ENCODE measurements at places on chromosomes 3 and 15.

- DNase-seq, result no peak
Observed at GRCh38 chr3:50517721-50518206, 14.3 kb upstream of the CACNA2D2 start.

DNA sequence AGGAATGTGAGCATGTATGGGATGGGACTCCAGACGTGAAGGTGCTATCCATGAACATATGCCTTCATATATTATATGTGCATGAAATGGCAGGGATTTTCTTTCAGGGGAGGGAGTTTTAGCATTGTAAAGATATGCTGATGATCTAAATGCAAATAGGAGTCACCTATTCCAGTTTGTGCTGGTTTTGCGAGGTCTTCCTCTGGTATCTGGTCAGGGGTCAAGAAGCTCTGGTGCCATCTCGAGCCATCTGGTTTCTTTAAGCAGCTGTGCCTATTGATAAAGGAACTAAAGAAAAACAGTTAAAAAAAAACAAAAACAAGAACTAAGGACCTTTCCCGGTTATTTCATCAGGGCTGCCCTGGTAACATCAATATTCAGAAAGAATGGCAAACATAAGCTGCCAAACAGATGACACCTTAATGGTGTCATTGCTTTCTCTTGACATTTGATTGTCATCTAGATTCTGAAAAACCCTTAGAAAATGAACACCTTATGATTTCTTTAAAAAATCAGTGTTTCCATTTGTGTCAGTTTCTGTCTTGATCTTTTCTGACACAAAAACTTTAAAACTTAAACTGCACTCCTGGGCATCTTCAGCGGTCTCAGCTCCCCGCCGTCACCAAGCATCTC, 22.7 kb downstream of the APH1B start:
- no peak for DNase-seq

- DNase-seq, result no peak
Observed at GRCh38 chr3:186170516-186170915, 61.6 kb upstream of the ETV5 start.

- no peak for DNase-seq
Observed at GRCh38 chr15:74399511-74400312, 32.3 kb upstream of the CYP11A1 start.

DNA sequence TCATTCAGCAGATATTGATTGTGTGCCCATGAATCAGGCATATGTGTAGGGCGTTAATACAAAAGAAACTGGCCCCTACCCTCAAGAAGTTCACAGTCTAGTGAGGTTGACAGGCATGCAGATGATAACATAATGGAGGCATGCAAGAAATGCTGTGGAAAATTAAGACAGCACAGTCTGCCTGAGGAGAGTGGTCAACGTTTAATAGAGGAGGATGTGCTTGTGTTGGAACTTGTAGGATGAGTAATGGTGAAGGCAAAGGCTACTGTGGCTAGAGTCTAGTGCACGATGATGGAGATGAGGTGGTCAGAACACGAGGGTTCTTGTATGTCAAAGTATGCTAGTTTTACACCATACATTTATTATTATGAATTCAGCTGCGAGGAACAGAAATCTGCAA, 295.7 kb downstream of the SOX2 start:
- no peak for DNase-seq

GRCh38 chr3:99134986-99135385, 233.5 kb upstream of the DCBLD2 start:
- no peak for DNase-seq

DNA sequence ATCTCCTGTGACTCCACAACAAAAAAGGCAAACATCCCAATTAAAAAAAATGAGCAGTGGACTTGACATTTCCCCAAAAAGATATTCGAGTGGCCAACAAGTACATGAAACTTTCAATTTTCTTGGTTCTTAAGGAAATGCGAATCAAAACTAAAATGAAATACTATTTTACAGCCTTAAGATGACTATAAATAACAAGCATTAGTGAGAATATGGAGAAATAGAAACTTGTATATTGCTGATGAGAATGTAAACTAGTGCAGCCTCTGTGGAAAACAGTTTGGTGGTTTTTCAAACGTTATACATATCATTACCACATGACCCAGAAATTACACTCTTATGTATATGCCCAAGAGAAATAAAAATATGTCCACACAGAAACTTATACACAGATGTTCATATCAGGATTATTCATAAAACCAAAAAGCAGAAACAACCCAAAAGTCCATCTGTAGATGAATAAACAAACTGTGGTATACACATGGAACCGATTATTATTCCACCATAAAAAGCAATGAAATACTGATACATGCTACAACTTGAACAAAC, 153.2 kb upstream of the GPR149 start:
- DNase-seq, result no peak

DNA sequence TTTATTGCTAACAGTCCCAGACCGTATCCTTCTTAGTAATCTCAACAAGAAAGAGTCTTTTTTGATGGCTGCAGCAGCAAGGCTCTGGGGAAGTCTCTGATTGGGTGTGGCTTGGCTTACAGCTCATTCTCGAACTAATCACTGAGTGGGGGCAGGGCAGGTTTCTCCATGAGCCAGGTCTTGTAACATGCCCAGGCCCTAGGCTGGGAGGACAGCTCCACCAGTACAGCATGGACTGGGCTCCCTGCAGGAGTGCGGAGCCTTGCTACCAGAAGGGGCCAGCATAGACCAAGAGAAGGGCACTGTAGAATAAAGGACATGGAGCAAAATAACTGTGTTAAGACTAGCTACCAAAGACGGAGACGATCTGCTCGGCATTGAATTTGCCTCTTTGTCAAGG, 7.2 kb downstream of the CD276 start:
- no peak for DNase-seq

DNA sequence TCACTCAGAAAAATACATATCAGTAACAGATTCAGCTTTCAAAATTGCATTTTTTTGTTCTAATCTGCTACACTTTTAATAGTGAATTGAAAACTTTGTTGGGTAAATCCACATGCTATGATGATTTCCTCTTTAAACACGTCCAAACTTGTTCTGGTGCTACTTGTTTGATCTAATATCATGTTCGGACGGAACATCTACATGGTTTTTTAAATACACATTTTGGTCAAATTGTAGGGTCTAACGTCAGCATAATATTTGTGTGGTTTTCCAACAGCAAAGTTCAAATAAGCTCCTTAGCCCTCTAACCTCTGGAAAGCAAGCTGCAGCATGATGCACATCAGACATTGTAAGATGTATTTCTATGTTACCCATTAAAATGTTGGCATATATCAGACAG, 98.5 kb upstream of the OSTN start:
- DNase-seq, result no peak

DNA sequence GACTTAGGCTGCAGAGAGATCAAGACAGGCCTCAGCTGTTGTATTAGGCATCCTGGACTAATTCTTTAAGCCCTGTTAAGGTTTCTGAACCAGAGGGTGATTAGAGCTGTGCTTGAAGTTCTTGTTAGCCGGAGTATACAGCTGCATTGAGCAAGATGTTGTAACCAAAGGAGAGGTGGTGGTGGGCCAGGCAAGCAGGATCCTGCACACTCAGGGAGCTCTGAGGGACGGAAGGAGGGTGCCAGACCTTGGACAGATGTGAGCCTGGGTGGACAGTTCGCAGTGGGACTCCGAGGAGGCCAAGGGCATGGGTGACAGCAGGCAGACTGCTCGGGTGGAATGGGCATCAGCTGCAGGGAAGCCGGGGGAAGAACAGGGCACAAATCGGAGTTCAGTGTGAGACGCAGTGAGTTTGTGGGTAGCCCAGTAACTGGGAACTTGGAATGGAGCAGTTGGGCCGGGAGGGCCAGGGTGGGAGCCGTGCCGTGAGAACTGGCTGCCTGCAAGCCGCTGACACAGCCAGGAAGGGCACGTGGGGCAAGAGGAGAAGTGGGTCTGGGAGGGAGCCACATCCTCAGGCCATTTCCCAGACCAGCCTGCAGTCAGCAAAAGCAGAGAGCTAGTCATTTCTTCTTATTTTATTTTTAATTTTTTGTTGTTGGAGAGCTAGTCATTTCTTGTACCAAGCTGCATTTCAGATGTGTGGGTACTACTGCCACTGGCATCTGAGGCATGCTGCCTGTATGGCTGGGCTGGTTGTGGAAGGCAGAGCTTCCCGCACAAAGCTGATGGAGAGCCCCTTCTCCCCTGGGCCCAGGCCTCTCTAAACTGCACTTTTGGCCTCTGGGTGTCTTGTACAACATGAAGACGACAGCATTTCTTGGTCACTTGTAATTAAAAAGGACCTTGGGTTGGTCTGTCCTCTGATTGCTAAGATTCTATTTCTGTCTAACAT, 61.0 kb downstream of the PGPEP1L start:
- DNase-seq, result no peak

DNA sequence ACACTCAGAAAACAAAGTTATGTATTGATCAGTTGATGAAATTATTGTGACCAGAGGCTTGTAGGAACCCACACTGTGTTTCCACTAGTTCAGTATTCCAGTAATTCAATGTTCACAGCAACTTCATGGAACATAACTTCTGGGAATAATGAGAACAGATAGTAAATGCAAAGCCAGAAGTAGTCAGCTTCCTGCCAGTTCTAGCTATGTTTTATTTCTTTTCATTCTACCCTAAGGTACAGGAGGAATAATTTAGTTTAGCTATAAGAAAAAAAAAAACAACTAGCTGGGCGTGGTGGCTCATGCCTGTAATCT, 48.6 kb downstream of the ARHGEF26 start:
- DNase-seq, result no peak

DNA sequence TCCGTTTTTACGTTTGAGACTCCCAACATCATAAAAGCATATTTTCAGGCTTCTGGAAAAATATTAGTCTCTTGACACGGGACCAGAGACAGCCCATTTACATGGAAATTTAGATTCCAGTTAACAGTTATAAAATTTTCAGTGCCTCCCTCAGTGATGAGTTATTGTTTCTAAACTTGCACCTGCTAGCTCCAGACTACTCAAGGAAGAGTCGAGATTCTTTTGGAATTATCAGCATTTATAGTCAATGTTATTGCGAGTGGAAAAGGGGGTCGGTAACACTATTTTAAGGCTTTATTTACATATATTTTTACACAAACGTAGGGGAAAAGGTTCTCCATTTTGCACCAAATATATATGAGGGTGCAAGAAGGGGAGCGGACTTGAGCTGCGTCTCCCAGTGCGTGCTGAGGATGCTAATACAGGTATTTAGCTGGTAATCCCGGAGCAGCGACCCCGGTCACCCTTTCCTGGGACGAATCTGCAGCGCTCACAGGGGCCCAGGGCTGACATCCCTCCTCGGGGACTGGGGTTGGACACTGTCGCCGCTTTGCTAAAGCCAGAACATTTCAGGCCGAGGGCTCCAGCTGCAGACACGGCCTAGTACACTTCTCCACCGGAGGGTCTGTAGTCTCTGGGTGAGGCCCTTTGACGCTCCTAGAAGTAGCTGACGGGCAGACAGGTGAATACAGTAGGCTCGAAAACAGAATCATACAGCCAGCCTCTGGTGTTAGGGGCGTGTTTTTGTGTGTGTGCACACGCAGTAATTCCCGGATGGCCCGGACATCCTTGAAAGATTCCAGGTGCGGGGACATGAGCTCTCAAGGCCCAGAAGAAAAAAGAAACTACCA, 729 bp upstream of the ZBTB11 start:
- DNase-seq, result no peak

- DNase-seq, result no peak
Observed at GRCh38 chr3:6079011-6079410, 781.9 kb upstream of the GRM7 start.

- no peak for DNase-seq
Observed at GRCh38 chr3:171462224-171462623, 2.0 kb upstream of the TNIK start.

GRCh38 chr3:16441371-16441875, 72.1 kb downstream of the RFTN1 start:
- no peak for DNase-seq

- DNase-seq, result no peak
Observed at GRCh38 chr3:137972396-137972795, 37.6 kb upstream of the CLDN18 start.

DNA sequence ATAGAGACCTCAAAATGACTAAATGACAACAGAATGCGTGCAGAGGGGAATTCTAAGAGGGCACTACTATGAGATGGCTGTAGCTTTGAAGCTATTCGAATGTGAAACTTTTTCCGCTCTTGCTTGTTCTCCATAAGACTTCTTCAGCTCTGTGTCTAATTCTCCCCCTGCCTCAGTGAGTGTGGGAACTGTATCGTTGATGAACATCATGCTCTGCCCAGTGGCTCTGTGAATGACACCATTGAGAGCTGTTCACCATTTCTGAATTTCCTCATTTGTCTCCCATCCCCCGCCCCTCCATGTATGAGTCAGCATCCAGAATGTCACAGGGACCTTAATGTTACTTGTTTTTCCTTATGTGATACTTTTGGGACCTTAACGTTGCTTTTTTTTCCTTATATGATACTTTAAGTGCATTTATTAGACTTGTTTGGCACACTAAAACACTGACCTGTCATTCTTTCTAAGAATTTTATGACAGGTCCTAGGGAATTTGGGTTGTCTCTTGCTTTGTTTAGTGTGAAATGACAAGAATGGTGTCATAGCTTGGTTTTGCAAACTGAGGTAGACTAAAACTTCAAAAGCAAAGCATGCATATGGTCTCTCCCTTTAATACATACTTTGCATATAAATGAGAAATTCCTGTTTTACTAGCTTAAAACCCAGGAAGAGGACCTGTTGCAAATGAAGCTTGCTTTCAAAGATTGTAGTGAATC, 99.6 kb downstream of the FNDC3B start:
- no peak for DNase-seq

GRCh38 chr3:72127844-72128243, 342.9 kb upstream of the PROK2 start:
- peak; percentile 13 for DNase-seq

- no peak for DNase-seq
Observed at GRCh38 chr3:157354254-157354653, 82.4 kb upstream of the PTX3 start.

DNA sequence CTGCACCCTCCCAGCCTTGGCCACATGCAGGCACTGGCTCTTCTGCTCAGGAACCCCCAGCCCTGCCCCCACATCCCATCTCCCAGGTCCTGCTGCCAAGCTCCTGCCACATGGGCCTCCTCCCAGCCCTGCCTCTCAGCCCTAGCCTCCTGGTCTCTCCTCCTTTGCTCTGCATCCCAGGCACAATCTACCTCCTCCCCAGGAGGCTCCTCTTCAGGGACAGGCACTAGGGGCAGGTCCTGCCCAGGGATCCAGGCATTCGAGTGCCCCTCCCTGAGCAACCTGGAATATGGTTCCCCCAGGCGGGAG, 12.4 kb downstream of the DNAJB8 start:
- DNase-seq, result no peak

- DNase-seq, result peak; percentile 43
Observed at GRCh38 chr3:71066849-71067261, 516.7 kb downstream of the FOXP1 start.

- no peak for DNase-seq
Observed at GRCh38 chr15:91559066-91559465, 294.4 kb upstream of the SLCO3A1 start.

- DNase-seq, result no peak
Observed at GRCh38 chr3:175664911-175665310, 805.8 kb downstream of the NAALADL2 start.

All from stimulated activated naive B cell treated with anti-CD40 and anti-IgM and Interleukin-4, amounts not matched to agents 10 μg/mL and 1 μg/mL and 100 μg/mL, for 72 hours (primary cell).